Activated CD8-positive, alpha-beta T cell treated with anti-CD3 and anti-CD28 coated beads, Interleukin-2, amount 10 ng/mL, durations not matched to agents 7 days and 5 days (primary cell): ENCODE measurements at places on chromosomes 12 and 14.

DNA sequence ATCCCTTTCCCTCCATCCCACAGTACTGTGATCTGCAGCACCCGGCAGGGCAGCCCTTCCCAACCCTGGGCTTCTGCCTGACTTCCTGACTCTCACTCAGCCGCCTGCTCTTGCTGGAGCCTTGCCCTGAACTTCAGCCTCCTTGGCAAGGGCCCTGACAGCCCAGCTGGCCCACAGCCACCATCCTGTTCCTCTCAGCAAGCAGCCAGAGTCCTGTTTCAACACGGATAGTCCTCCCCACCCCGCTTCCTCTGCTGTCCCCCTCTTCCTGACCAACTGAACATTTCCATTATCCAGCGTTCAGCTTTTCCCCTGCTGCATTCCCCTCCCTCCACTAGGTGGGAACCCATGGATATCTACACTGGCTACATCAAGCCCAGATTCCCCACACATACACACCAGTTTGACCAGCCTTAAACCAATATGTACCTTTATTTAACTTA is 74.0 kb upstream of the MDM1 start:
- H3K27me3 ChIP-seq, result peaks cover 5% of the 10 kb centered on the region
- peaks cover 21% of the 10 kb centered on the region for H3K4me1 ChIP-seq
- H3K27ac ChIP-seq, result no peak overlapping the region
- H3K4me3 ChIP-seq, result no peak overlapping the region

DNA sequence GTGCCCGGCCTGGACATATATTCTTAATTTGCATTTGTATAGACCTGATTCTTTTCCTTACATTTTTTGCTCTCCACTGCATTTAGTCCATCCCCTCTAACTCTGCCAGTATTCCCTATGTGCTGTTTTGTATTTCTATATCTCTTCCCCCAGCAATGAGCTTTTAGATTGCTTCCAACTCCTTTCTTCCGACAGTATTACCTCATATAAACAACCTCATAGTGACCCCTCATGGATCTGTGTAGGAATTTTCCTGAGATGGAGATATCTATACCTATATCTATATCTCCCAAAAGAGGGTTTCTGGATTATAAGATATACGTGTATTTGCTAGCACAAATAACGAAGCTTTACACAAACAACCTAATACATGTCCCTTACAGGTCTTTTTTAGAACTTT is 161.9 kb downstream of the CRADD start:
- no peak for DNase-seq
- H3K36me3 ChIP-seq, result no peaks in the 10 kb centered on the region
- H3K27me3 ChIP-seq, result no peaks in the 10 kb centered on the region
- H3K4me3 ChIP-seq, result no peak overlapping the region
- H3K27ac ChIP-seq, result no peak overlapping the region

GRCh38 chr14:23123419-23123818 is 4.4 kb upstream of the CEBPE start:
- no peak for DNase-seq
- peaks cover 44% of the 10 kb centered on the region for H3K4me1 ChIP-seq
- H3K4me3 ChIP-seq, result no peak overlapping the region
- H3K27me3 ChIP-seq, result no peaks in the 10 kb centered on the region

- no peaks in the 10 kb centered on the region for H3K4me1 ChIP-seq
- no peak for DNase-seq
- no peaks in the 10 kb centered on the region for H3K27me3 ChIP-seq
- no peak overlapping the region for H3K4me3 ChIP-seq
Observed at GRCh38 chr12:40775661-40776060, 83.4 kb downstream of the CNTN1 start.
